ENCODE measurements at places on chromosomes 11 and 22.
A peak's percentile ranks its signal among the peaks of the same experiment; 100 is the strongest.

- peak; percentile 67 for DNase-seq
These were observed 53.5 kb upstream of the MYEOV start for GRCh38 chr11:69240332-69241074.

DNA sequence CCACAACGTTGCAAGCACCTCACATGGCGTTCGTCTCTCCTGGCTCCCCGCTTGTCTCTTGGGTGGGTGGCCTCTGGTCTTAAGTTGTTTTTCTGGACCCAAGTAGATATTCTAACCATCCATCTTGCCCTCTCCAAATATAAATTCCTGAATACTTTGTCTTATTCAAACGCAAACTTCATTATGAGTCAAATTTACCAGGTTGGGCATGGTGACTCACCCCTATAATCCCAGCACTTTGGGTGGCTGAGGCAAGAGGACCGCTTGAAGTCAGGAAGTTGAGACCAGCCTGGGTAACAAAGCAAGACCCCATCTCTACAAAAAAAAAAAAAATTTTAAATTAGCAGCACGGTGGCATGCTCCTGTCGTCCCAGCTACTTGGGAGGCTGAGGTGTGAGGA is 5.1 kb upstream of the IGSF9B start:
- no peak for DNase-seq

DNA sequence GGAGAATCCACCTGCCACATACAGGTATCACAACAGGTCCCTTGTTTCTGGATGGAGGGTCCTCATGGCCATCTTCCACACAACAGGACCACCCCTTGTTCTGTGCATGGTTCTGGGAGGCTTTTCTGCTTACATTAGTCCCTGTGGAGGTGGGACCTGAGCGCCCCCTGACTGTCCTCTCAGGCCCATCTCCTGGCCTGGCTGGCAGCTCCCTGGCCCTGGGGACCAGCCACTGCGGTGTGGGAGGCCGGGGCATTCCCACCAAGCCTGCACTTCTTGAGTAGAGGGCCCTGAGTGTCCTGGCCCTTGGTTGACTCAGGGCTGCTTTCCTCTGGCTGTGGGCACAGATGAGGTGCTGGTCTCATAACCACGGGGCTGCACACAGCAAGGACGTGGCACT is 5.0 kb downstream of the COX8A start:
- no peak for DNase-seq

DNA sequence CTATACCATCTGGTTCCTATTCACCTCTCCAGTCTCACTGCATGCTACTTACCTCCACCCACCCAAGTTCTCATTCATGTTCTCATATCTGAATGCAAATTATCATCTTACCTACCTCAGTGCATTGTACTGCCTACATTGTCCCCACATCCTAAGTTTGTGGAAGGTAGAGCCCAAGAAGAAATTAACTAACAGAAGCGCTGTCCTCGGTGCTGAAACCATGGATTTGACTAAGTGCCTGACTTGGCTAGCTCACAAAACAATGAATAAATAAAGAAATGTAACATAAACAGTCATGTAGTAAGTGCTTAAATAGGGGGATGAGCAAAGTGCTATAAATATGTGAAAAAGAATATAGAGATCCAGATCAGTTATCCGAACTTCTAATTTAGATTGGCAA is 63.2 kb downstream of the GRIA4 start:
- no peak for DNase-seq

DNA sequence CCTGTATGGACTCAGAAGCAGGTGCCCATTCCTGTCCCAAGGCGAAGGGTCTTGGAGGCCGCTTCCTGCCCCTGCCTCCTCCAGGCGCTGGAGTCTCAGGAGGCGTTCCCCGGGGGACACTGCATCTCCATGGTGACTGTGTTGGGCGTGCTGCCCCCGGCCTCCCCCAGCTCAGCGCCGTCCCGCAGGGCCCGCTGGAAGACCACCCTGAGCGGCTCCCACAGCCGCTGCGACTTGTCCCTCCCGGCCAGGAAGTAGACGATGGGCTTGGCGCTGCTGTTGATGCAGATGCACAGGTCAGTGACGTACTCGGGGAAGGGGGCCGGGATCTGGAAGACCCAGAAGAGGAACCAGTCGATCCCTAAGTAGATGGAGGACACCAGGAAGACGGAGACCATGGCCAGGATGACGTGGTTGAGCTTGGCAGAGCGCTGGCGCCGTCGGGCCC is 7.8 kb downstream of the MRGPRF start:
- peak; percentile 65 for DNase-seq

GRCh38 chr11:19777377-19778102 is 64.9 kb downstream of the NAV2 start:
- peak; percentile 49 for DNase-seq

- no peak for DNase-seq
These were observed 83.7 kb downstream of the FAT3 start for GRCh38 chr11:92308366-92308765.

DNA sequence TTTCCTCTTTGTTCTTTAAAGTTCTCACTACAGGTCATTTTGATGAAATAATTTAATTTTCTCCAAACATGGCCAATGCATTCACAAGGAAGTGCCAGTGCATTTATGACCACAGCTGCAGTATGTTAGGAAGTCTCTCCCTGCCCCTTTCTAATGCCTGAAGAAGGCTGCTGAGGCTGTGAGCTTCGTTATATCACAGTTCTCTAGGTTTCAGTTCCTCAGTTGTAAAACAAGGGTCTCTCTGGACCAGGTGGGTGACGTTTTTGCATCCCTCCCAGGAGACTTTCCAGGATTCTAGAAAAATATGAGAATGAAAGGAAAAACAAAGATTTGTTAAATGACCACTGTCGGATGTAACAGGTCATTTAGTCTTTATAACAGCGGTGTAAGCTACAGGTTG is 171.6 kb downstream of the LARGE1 start:
- no peak for DNase-seq

GRCh38 chr22:49142891-49143290 is 684.8 kb downstream of the BRD1 start:
- DNase-seq, result no peak

DNA sequence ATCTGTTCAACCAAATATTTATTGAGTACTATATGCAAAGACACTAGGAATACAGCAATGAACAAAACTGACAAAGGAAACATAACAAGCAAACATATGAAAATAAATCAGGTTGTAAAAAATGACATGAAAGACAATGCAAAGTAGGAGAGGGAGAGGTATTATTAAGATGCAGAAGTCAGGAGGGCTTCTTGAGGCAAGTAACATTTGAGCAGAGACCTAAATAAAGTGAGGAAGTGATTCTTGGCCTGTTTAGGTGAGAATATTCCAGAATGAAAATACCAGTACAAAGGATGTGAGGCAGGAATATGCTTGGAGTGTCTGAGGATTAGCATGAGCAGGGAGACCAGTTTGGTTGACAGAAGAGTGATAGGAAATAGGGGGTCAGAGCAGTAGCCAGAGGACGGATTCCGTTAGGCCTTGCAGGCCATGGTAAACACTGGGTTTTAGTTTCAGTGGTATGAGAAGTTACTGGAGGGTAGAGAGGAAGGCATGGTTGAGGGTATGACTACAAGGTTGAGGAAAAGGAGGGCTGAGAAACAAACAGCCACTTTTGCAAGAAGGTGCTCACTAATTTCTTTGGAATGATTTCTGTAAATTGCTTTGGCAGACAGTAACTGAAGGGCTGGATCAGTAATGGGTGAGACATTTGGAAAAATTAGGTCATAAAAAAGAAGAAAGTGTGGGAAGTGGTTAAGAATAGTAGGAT is 191.9 kb downstream of the SWAP70 start:
- DNase-seq, result no peak

- DNase-seq, result no peak
These were observed 27.1 kb downstream of the SYT13 start for GRCh38 chr11:45258982-45259530.

DNA sequence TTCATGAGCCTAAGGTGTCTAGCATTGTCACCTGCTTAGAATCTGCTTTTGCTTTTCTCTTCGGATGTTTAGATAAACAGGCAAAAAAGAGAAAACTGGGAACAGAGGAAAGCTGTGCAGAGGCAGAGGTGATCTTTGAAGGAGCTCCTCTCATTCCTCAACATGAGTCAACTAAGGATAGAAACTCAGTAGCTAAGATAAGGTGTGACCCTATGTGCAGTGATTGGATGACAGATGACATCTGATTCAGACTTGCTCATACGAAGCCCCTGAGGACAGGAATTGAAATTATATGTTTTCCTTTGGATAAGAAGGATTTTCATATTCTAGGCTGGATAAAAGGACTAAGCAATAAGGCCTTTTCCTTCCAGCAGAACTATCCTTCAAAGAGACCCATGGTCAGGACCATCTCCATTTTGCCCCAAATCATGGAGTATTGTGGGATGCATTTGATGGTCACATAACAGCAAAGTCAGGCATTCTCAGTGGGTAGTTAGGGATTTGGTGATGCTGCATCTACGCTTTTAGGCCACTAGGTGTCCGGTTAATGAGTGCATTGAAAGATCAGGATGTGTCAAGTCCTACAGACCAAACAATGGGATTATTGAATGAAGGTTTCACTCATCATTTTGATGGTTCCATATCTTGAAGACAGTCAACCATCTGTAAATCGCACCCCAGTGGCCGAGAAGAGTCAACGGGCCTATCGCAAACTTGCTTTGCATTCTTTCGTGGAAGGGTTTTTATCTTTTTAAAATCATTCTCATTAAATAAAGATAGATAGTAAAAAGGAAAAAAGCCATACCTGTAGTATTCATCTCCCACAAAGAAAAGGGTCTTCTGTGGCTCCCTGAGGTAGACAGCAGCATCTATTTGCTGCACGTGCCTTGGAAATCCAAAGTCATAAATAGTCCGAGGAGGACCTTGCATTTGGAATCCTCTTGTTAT is 32.2 kb downstream of the MMP20 start:
- no peak for DNase-seq

GRCh38 chr22:27080036-27080578 is 422.7 kb downstream of the MIAT start:
- DNase-seq, result no peak

- DNase-seq, result no peak
These were observed 527.0 kb downstream of the SOX6 start for GRCh38 chr11:15829312-15829711.

GRCh38 chr11:125292100-125292499 is 127.5 kb downstream of the PKNOX2 start:
- DNase-seq, result no peak

DNA sequence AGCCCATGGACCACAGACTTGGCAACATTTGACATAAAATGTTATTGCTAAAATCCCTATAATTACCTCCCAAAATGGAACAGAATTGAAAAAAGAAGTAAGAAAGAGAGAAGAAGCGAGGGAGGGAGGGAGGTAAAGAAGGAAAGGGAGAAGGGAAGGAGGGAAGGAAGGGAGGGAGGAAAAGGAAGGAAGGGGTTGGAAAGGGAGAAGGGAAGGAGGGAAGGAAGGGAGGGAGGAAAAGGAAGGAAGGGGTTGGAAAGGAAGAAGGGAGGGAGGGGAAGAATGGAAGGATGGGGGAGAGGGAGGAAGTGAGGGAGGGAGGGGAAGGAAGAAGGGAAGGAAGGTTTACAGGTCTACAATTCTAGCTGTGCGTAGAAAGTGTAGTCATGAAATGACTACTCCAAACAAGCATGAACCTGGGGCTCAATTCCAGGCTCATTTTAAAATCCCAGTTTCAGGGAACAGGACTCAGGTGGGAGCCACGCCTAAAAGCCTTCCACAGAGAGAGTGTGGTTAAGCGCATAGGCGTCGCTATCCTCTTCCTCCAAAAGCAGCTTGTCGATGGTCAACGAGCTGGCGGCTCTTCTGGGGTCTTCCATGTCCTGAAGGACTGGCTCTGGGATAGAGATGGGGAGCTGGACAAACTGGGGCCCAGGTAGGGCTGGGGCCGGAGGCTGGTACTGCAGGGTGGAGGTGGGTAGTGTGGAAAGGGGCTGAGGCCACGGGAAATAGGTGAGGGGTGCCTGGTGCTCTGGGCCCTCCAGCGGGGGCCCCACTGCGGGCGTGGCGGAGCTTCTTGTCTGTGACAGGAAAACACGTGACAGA is 25.1 kb downstream of the POU2AF1 start:
- no peak for DNase-seq

DNA sequence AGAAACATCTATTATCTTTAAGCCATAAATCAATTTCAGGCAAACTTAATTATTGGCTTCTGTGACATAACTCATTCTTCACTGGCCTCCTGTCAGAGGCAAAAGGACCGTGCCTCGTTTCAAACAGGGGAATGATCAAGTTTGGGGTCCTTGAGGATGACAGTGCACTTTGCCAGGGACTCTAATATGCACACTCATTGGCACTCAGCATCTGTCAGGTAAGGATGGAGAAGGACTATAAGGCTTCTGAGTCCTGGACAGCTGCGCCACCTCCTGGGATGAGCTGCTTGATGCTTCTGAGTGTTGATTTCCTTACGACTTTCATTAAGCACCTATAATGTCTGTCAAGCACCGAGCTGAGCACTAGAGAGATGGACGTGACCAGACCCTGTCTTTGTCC is 20.2 kb downstream of the BPIFC start:
- no peak for DNase-seq

DNA sequence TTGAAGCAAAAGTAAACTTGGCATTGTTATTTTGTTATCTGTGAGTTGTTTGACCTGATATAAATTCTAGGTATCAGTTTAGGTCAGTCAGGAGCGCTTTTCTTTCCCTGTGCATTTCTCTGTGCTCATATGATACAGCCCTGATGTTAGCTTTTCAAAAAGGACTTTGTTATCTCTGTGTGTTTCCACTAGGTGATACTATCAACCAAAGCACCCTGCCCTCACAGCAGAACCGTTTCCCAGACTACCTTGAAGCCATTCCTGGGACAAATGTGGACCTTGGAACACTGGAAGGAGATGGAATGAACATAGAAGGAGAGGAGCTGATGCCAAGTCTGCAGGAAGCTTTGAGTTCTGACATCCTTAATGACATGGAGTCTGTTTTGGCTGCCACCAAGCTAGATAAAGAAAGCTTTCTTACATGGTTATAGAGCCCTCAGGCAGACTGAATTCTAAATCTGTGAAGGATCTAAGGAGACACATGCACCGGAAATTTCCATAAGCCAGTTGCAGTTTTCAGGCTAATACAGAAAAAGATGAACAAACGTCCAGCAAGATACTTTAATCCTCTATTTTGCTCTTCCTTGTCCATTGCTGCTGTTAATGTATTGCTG is 87.7 kb upstream of the BIRC3 start:
- no peak for DNase-seq

DNA sequence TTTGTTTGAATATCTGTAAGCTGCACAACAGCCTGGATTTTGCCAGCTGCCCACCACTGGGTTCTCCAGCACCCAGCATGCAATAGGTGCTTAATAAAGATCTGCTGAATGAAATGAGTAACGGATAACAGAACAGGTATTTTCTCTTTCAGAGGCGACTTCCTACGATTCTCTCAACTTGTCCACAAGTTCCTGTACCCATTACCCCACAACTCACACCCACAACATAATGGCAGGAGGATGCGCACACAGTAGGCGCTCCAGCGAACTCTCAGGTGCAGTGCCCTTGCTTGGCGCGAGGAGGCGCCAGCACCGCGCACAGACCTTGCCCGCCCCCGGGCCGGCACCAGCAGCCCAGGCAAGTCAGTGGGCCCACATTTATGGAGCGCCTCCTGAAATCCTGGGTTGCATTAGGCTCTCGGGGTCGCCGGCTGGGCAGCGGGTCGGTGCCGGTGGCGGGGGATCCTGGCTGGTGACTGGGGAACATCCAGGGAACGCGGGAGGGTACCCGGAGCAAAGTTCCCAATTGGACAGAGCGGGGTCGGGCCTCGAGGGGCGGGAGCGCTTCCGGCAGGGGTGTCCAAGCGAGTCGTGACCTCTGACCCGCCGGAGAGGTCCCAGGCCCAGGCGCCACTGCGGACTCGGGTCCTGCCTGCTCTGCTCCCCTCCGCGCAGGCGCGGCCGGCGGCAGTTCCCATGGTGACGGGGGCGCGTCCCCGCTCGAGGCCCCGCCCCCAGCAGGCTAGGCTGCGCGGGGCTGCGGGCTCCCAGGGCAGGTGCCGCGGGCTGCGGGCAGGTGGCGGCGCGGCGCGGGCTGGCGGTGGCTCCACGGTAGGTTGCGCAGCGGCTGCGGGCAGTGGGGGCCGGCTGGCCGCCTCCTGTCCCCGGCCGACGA is at the start of gene KIAA1671:
Gene KIAA1671, plus strand, starts transcription at position 775 of the 895 bp plus-strand sequence. CDS start 75,284 bp downstream, outside the sequence.
- peak; percentile 68 for DNase-seq

Data from SJSA1 (cell line).